ENCODE measurements at places on chromosomes 12 and 14. TPM values are rescaled to one million over a fixed set of nuclear protein-coding genes. Genes with fewer than 3 reads are reported as not detected.

DNA sequence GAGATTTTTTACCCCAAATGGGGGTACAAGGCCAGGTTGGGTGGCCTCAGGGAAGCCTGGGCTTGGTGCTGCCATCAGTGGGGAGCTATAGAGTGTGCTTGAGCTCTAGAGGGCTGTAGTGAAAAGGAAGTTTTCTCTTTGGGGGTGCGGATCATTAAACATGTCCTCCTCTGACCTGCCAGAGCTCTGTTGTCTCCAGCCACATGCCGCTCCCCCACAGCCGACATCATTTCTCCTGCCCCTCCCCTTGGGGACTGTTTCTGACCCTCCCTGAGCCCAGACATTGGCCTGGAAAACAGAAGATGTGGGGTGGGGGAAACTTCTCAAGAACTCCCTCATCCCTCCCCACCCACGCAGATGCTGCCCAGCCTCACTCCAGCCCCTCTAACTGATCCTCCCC, 25.3 kb downstream of the DTX1 start:
- DNase-seq: no peak

MUCL1 gene
- total RNA-seq: not detected

TXNRD1 gene
- 45.8 TPM for total RNA-seq

DNA sequence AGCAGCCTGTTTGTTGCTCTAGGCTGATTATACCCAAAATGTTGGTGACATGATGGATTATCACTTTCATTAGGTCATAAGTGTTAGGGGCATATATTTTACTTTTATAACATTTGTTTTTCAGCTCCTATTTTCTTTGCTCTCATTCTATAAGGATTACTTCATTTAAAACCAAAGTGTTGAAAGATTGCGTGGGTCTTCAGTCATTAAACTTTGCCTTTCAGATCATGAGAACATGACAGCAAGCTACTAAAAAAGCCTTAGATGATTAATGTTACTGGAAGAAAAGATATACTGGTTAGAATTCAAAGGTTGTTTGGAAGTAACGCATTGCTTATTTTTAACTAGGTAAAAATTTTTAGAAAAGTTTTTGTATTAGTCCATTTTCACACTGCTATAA, 156.8 kb downstream of the ERC1 start:
- no peak for DNase-seq

TRIM9 gene
- 1.6 TPM for total RNA-seq

GRCh38 chr12:66879409-66879808, 200.5 kb upstream of the GRIP1 start:
- DNase-seq: no peak

IL22 gene
- not detected for total RNA-seq

RPL10L gene
- not detected for total RNA-seq

DNA sequence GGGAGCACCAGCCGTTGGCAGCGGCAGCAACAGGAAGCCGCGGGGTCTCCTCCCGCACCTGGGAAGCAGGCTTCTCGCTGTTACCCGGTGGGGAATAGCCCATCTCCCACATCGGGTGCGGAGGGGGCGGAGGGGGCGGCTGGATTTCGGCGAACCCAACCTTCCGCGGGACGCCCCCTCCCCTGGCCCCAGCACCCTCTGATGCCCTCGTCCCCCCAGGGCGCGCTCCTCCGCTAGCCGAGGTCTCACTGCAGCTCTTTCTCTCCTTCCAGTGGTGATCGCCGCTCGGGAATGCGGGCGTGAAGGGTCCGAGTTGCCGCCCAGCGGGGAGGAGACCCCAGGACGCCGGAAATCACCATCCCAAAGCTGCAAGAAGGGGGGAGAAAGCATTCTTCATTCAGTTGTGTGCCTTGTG, 303 bp downstream of the SAMD4A start:
- no peak for DNase-seq

LALBA gene
- total RNA-seq: not detected

GRCh38 chr14:22096514-22096895, 422.9 kb upstream of the OR4E1 start:
- no peak for DNase-seq

GRCh38 chr12:101566318-101566717, 28.5 kb upstream of the MYBPC1 start:
- DNase-seq: no peak

GRCh38 chr12:132320767-132321211, 8.6 kb downstream of the GALNT9 start:
- peak; percentile 66 for DNase-seq

TPPP2 gene
- 0.76 TPM for total RNA-seq

MAP3K9 gene
- total RNA-seq: 3.7 TPM

DNA sequence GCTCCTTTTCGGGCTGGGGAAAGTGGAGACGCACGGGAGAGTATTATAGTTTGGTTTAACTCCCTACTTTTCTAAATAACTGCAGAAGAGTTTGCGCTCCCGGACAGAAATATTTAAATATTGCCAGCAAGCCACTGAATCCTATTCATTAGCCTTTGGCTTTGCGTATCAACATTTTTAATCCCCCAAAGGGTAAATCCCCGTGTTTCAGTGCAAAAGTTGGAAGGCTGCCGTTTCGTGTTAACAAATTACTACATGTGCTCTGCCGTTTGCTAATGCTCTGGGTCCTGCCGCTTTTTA, 372 bp upstream of the DPF3 start:
- DNase-seq: no peak

GRCh38 chr14:22808388-22809209, 6.6 kb downstream of the SLC7A7 start:
- no peak for DNase-seq

DNA sequence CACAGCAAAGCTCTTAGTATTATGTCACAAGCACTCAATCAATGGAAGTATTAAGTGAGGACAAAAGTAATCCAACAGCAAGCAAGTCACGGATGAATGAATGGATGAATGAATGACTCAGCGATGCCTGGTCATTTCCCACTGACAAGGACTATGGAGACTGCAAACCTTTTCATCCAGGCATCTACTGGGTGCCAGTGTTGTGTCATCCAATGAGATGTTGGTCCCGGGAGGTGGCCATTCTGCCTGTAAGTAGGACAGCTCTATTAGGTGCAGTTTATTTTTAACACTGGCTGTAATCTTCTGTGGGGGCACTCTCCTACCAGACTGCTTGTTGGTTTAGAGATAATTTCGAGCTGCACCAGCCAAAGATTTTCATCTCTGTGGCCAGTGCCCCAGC, 39.4 kb downstream of the STAB2 start:
- no peak for DNase-seq

- peak; percentile 79 for DNase-seq
Measured at GRCh38 chr12:110245369-110245772, 35.7 kb upstream of the ATP2A2 start.

DNA sequence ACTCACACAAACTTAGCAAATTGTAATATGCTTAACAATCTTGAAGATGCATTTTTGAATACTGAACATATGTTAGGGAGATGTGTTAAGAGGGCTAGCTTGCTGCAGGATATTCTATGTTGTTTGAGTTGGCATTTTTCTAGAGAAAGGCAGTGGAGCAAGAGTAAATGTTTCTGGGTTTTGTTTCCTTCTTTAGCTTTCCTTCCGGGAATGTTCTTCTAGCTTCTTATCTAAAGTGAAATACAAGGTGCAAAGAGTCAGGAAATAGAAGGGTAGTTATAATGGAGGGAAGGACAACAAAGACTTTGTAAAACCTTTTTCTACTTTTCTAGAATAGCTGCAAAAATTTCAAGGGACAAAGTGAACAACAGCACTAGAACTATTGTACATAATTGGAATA, 77.6 kb upstream of the KCNH3 start:
- DNase-seq: no peak

E2F7 gene
- 1.9 TPM for total RNA-seq

- DNase-seq: no peak
Measured at GRCh38 chr12:28172434-28173030, 17.7 kb upstream of the CCDC91 start.

DNA sequence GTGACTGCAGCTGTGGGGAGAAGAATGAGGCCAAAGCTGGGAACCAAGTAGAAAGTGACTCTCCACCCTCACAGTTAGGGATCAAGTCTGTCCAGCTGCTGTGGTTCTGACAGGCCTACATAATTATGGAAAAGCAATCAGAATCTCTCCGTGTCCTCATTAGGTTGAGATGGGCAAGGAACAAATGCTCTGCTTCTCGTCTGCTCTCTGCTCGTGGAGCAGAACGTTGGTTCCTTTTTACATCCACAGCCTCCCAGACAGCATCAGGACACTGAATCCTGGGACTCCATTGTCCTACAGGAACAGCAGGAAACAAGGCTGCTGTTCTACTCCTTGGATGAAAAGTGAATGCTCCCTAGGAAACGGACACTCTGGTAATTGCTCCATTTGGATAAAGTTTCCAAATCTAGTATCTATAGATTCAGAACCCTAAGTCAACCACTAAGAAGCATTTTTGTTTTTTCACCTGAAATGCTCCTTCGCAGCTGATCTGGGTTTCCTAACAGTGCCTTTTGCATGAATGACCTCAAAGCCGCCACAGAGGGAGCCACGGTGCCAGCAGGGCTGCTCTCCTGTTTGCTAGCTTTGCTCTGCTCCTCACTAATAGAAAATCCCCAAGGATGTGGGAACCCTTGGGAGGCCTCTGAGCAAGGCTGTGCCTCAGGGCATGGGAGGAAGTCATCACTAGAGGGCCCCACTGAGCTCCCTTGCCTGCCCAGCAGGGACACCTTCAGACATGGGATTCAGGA, 102.0 kb downstream of the EGLN3 start:
- no peak for DNase-seq
